ENCODE measurements at places on chromosomes 12 and 14.

GRCh38 chr12:105733579-105733978, 403.1 kb downstream of the C12orf75 start:
- no peak for DNase-seq

DNA sequence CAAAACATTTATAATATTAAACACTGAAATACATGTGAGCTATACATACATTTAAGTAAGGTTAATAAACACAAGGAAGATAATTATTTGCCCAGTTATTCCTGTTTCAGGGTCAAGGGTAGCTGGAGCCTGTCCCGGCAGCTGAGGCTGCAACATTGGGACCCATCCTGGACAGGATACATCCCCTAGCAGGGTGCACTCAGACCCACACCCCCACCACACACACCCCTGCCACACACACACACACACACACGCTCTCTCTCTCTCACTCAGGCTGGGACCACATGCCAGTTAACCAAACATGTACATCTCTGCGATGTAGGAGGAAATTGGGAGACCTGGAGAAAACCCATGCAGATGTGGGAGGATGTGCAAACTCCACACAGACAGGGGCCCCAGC, 112.6 kb upstream of the TMCC3 start:
- no peak for DNase-seq

- no peak for DNase-seq
Observed at GRCh38 chr12:52871291-52872039, 22.7 kb upstream of the KRT78 start.

DNA sequence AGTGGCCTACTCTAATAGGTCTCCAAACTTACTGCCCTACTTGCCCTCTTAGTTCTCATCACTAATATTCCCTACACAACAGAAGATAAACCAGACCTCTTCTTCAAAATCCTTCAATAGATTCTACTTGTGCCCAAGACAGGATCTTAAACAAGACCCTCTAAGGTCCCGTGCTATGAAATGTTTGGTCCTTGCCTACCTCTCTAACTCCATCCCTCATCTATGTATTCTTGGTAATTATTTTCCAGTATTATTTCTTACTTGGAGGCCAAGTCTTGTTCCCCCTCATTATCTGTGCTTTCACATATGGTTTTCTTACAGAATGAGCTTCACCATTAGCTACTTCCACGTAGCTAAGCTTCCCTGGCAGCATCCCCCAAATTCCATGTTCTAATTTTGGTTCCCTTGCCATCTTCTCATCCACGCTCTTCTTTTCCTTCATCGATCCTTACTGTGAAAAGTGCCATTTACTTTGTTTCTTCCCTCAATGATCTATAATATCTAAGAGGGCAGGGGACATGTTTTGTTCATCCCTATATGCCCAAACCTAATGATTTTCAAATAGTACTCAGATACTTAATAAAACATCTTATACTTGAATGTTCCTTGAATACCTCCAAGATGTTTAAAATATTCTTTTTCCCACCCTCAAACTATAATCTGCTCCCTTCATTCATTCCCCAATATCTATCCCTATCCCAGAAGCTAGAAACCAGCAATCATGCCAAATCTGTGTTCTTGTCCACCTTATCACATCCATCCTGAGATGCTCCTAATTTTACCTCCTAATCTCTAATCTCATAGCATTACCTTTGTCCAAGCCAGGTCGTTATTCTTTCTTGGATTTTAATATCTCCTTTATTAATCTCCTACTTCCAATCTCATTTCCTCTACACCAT, 10.1 kb downstream of the HNRNPC start:
- no peak for DNase-seq

DNA sequence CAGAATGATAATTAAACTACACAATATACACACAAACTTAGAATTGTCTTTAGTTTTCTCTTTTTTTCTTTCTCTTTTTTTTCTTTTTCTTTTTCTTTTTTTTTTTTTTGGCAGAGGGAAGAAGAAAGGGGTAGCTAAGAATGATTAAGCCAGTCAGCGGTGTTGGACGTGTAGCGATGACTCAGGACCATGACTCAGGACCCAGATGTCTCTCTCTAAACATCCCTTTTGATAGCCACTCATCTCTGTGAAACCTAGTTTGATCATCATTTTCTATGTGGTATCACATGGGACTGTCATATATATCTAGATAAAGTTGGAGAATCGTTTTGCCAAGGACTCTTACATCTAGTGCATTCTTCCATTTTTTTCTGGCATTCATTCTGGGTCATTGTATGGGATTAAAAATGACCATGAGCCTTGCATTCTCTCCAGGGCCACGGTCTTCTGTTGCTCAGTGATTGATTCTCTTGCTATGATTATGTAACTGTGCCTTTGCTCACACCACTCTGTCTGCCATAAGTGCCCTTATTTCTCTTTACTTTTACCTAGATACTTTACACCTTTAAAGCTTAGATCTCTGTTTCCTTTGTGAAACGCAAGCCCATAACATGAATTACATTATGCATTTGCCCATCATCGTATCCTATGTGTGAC, 26.6 kb upstream of the NRXN3 start:
- no peak for DNase-seq

DNA sequence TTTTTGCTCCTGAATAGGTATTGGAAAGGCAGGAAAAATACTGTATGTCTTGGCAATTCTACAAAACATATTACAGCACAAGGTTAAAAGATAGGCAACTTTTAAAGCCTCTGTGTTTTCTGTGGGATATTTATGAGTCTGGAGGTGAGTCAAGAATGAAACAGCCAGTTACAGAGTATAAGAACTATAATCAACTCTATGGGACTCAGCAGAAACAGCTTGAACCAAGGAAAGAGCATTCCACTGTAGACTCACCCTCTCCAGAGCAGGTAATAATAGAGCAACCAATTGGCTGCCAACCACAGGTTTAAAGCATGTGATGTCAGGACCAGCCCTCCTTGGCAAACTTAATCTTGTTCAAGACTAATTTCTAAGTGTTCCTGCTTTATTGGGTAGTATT, 100.5 kb upstream of the MDM1 start:
- no peak for DNase-seq

Measured in vagina (tissue), 2 donors.